Stimulated activated naive CD4-positive, alpha-beta T cell (primary cell): ENCODE measurements at places on chromosomes 13 and 19.

DNA sequence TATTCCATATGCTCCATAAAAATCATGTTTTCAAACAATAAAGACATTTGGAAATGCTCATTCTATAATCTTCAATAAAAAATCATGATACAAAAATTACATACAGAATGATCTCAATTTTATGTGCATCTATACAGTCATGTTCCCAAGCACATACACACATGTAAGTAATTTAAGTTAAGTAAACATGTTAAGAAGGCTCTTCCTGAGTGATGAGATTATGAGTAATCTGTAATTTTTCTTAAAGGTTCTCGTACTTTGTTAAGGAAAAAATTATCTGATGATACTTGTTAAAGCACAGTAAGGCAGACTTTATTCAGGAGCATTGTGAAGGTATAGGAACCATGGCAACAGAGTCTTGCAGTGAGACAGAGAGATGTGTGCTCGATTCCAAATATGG, 30.0 kb upstream of the DLEU7 start:
- no peak for DNase-seq

GRCh38 chr19:45442778-45443461, 19.2 kb upstream of the ERCC1 start:
- peak; percentile 54 for DNase-seq

- DNase-seq = no peak
Observed at GRCh38 chr13:48715977-48716376, 62.2 kb downstream of the CYSLTR2 start.

DNA sequence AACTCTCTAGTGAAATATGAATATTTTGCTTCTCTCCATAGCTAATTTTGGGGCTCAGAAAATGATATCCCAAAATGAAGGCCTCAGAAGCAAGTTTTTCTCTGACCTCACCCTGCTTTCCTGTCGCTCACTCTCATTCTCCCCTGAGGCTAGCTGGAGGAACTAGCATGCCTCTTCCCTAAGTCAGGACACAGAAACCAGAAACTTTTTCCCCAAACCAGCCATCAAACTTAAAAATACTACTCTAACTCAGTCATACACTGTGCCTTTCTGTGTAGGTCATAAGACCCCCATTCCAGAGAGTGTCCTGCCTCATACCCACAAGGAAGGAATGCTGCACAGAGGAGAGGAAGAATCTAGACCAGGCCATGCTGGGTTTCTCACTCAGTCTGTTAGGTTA, 329.6 kb downstream of the PCDH20 start:
- no peak for DNase-seq

DNA sequence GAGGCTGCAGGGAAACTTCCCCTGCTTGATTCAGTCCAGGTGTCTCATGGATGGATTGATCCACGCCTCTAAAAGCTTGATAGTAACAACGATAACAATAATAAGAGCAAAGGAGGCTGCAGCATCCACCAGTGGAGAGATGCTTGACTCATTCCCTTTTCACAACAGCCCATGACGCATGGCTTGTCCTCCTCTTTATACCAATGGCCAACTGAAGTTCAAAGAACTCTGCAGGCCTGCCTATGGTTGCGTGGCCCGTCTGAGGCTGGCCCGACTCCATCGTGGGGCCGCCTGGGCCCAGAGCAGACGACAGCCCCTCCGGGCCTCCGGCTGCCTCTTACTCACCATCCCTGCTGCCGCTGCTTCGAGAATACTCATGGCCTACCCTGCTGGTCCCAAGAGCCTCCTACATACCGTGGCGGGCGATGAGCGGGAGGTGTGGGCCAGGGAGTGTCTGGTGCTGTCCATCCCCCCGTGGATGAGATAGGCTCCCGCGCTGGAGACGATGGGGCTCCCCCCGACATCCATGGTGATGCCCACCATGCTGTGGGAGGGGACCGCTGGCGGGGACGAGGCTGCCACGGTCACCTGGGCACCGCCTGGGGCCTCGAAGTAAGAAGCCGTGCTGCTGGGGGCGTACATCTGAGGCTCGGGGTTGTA, 61.8 kb upstream of the RANBP3 start:
- no peak for DNase-seq

- no peak for DNase-seq
Observed at GRCh38 chr13:43116242-43116641, 92.9 kb downstream of the DNAJC15 start.

DNA sequence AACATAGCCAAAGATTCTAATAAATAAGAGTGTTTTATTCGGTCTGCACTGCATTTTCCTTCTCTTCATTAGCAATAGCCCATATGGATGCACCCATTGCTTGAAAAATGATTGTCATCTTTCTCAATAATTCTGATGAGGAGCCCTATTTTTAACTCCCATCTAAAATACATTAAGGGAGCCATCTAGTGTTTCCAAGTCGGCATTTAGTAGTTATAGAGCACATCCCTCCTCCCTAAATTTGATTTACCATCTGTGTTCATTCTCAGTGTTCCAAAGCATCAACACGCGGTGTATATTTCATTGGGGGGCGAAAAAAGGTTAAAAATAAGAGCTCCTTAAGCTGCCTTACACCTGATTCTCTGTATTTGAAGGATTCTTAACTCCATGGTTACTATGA, 119.2 kb upstream of the IPO5 start:
- DNase-seq = no peak

DNA sequence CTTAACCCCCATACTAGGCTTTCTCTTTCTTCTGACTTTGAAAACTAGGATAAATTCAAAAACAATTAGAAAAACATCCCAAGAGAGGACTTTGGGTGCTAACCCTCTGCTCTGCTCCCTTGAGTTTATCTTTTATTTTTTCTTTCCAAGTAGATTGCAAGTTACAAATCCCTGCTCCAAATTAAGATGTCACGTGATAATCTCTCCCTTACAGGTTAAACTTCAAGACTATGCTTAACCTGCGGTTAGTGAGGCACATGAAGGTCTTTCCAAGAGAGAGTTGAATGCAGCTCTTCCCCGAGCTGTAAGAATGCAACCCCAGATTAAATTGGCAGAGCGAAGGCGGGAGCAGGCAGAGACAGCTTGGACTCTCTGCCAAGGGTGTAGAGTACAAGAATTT, 12.2 kb upstream of the ZNF507 start:
- no peak for DNase-seq

GRCh38 chr13:95185851-95186250, 115.4 kb downstream of the ABCC4 start:
- DNase-seq = peak; percentile 75

DNA sequence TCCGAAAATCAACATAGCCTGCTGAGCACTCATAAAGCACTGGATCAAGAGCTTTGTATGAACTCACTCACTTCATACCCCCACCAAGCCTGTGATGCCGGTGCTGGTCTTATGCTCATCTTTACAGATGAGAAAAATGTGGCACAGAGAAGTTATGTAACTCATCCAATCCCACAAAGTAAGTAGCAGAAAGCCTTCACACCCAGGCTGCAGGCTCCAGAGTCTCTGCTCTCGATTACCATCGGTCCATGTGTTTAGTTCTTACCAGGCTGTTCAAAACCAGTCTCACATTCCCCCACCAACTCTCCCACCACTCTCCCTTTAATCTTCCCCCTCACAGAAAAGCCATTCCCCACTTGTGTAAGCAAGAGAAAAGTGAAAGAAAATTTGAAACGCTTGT, 276.0 kb downstream of the DNAJC15 start:
- DNase-seq = no peak

GRCh38 chr19:400976-401865, 7.7 kb downstream of the C2CD4C start:
- DNase-seq = no peak

DNA sequence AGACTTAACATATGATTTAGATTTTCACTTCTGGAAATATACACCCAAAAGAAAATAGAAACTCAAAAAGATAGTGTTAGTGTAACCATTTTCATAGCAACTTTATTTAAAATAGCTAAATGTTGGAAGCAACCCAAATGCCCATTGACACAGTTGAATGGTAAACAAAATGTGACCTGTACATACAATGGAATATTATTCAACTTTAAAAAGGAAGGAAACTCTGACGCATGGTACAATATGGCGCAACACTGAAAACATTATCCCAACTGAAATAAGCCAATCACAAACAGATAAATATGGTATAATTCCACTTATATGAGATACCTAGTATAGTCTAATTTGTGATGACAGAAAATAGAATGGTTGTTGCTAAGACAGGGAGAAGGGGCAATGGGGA, 1456.1 kb upstream of the MIR17HG start:
- DNase-seq = no peak

GRCh38 chr13:43786766-43787517, at the start of gene ENOX1:
Gene ENOX1, minus strand, starts transcription at chr13:43786972.
- DNase-seq = no peak
